ENCODE measurements at places on chromosomes 7 and 10.

DNA sequence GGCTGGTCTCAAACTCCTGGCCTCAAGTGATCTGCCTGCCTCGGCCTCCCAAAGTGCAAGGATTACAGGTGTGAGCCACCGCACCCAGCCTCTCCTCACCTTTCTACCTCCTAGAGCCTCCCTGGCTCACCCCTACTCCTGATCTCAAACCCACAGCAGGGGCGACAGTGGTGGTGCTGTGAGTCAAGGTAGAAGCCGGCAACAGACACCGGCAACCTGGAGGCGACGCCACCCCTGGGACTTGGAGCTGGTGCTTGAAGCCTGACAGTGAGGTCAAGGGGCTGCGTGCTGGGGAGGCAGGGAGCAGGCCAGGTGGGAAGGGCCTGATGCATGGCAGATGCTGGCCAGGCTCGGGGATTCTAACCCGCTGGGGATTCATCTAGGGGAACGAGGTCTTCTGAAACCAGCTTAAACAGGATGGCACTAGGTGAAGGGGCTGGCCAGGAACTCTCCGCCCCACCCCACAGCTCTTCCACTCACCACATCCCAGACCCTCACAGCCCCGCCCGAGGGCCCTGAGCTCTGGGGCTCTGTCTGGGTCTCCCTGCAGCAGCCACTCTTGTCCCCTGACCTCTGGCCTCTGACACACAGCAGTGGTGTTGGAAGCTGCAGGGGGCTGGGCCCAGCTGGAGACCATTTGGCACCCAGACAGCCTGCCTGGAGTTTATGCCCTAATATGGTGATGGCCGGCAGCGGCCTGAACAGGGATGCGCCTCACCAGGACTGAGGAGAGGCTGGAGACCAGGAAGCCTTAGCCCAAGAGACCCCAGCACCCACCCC lies 16.4 kb downstream of the KCNH2 start:
- no peak for DNase-seq

DNA sequence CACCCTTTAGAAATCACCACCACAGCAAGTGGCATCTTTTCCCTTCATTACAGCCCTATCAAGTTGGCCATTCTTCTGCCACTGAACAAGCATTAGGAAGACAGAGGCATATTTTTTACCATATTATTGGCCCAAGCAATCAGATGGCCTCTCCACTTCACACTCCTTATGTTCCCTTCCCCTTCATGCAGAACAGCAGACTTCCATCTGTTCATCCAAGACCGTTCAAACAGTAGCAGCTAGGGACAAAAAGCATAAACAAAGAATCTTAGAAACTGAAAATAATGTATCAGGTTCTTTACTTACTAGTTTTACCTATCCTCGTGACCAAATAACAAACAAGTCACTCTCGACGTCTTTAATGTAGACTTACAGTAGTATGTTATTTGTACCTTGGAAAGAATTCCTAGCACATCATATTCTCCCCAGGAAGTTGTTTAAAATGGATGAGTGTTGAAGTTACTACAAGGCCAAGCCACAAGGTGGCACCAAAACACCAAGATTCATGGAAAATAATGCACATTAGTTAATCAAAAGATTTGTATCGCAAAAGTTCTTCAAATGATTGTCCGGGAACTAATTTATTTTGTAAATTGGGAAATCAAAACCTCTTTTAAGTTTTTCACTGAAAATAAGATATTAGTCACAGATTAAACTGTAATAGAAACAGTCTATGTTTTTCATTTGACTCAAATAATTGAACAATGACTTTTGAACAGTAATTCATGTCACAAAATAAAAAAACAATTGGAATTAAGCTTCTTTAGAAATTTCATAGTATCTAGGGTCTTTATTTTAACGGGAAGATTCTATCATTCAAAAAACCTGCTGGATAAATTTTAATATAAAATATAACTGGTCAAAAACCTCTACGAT lies 112.1 kb downstream of the VPS41 start:
- DNase-seq = no peak

DNA sequence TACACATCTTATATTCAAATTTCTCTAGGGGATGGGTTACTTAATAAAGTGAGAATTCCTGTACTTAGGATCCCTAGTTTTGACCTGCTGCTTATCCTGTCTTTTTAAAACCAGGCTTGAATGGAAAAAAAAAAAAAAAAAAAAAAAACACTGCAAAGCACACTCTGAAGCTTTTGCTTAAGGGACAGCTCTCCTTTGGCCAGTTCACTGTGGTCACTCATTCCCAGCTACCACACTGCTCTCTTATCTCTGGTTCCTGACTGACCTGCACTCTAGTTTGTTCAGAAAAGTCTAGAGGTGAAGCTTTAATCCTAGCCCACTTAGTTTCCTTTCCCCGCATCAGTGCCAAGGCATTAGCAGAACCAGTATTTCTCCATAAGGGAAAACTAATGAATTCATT lies 82.4 kb downstream of the CADPS2 start:
- no peak for DNase-seq

GRCh38 chr7:20865684-20866083 lies 79.0 kb upstream of the SP8 start:
- DNase-seq = no peak

DNA sequence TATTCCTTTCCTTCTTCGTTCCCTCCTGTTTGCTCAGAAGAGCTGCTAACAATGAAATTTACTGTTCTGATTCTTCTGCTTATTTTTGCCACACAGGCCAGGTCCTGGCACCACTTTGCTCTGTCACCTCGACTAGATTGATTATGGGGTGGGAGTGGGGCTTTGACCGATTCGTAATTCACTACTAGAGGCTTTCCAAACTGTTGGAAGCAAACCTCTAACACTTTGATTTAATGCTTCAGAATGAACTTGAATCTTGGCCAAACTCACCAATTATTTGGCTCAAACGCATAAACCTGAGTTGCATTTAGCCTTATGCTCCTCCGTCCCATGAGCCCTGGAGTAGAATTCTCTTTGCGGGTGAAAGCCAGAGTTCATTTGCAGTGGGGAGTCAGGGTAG lies 476.2 kb upstream of the FZD8 start:
- DNase-seq = no peak

- no peak for DNase-seq
Observed at GRCh38 chr10:38038107-38038931, 27.8 kb downstream of the ZNF33A start.

GRCh38 chr7:106501605-106502580 lies 159.1 kb downstream of the CCDC71L start:
- DNase-seq = no peak

GRCh38 chr7:66517212-66517909 lies 111.3 kb upstream of the KCTD7 start:
- DNase-seq = no peak

DNA sequence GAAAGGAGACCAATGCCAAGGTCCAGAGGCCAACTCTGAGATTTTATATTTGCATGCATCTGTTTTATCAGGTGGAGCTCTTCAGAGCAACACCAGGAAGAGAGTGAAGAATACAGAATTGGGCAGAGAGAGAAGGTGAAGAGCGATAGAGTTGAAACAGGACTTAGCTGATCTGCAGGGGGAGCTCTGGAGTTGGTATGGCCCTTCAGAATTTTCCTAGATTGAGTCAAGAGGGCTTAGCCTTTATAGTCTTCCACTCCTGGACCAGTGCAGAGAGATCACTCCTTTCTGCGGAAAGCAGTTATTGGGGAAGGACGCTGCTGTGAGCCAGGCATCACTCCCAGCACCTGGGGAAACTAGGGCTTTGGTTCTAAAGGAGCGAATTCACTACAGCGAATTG lies 105.0 kb upstream of the DGKB start:
- DNase-seq = no peak

- no peak for DNase-seq
Observed at GRCh38 chr10:86290933-86291615, 75.5 kb downstream of the GRID1 start.

GRCh38 chr10:29736366-29737073 lies 101.7 kb upstream of the SVIL start:
- DNase-seq = no peak

DNA sequence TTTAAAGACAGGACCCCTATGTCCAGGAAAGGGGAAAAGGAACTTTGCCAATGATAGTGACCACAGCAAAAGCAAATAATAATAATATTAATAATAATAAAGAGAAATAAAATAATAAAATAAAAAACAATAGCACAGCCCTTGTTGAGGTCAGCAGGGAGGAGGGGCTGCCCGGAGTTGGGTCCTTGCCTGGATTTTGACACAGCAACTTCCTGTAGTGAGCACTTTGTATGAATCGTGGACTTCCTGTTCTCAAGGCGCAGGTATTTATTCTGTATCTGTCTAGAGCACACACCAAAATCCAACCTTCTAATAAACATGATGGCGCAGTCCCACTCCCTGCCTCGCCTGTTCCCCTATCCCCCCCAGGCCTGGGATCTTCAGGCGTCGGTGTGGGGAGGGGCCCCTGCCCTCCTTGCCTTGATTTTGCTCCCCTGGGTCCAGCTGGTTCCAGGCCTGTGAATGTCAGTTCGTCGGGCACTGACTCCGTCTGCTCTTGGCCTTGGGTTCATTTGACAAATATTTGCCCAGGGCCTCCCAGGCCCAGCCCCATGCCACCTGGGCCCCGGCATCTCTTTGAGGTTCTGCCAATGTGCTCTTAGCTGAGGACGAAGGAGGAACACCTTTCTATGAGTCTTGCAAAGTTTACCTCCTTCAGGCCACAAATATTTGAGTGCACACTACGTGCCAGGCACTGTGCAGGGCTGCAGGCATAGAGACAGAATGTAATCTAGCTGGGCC lies 13.9 kb downstream of the TRIM8 start:
- DNase-seq = no peak

- DNase-seq = no peak
Observed at GRCh38 chr10:80288849-80289248, 609 bp downstream of the MAT1A start.

DNA sequence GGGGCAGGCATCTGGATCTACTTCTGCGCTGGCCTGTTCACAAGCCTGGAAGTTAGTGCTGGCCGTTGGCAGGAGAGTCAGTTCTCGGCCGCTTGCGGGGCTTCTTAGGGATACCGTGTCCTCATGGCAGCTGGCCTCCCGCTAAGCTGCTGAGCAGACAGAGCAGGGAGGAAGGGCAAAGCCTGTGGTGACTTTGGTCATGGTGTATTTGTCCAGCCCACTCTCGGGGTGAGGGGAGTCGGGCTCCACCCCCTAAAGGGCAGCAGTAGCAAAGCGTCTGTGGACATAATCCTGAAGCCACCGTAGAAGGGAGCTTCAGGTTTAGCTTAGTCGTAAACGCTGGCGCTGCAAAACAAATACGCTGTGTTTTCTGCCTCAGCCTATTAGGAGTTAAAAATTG lies 12.2 kb downstream of the UBE3C start:
- no peak for DNase-seq
